IPS DF 6.9 (cell line): ENCODE measurements at places on chromosomes 3 and 15.

- no peak for DNase-seq
These were observed 21.4 kb upstream of the ZBTB47 start for GRCh38 chr3:42632146-42632545.

DNA sequence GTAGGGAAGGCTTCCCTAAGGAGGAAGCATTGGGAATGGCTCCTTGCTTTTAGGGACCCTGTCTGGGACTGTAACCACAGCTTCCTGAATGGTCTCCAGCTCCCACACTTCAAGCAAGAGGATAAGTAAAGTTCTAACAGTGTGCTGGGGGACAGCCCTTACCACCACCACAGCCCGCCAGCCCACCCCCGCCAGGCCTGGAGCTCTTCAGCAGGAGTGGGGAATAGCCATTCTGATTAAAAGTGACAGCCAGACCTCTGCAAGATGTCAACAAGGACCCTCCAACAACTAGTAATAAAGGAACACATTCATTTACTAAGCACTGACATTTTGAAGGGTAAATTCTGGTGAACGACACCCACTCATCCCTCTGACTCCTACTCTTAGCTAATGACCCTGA is 49.4 kb downstream of the CPN2 start:
- DNase-seq: no peak

DNA sequence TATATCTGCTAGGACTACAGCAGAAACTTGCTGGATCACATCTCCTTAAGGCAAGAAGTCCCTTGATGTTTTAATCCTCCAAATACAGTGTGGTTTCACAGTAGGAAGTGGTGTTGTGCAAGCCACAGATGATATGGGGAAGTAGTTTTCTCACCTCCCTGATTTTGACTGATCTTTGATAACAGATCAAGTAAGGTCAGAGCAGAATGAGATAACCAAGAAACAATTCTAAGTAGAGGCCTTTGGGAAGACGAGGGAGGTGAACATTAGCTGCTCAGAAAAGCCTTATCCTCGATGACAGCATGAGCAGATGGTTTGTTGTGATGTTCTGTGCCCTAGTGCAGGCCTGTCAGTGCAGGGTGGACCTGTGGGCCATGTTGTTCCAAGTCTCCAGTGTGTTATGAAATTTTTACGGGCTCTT is 61.3 kb downstream of the RIOX2 start:
- no peak for DNase-seq

- DNase-seq: no peak
These were observed 1.1 kb downstream of the ATP10A start for GRCh38 chr15:25862071-25862471.

DNA sequence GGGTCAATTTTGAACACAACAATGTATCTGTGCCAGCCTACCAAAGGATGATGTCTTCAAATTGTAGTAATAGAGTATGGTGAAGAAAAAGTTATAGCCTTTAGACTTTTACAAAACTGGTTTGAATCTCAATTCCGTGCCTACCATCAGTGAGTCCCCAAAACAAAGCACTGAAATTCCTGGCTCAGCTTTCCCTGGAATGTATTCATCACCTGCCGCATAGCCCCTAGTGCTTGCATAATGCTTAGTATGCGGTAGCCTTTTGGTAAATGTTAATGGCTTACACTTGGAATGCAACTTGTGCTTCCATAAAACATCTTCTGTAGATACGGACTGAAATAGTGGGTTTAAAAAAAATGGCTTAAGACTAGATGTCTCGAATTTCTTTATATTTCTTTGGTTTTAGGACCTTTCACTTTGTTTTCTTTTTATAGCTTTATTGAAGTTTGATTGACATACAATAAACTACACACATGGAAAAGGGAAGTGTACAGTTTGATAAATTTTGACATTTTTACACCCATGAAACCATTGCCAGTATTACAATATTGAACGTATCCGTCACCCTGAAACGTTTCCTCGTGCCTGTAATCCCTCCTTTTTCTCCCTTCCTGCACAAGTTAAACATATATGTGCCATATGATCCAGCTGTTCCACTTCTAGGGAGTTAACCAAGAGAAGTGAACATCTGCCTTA is 12.1 kb downstream of the SACM1L start:
- DNase-seq: no peak

- DNase-seq: no peak
These were observed 206.6 kb downstream of the FOXP1 start for GRCh38 chr3:71376911-71377310.

DNA sequence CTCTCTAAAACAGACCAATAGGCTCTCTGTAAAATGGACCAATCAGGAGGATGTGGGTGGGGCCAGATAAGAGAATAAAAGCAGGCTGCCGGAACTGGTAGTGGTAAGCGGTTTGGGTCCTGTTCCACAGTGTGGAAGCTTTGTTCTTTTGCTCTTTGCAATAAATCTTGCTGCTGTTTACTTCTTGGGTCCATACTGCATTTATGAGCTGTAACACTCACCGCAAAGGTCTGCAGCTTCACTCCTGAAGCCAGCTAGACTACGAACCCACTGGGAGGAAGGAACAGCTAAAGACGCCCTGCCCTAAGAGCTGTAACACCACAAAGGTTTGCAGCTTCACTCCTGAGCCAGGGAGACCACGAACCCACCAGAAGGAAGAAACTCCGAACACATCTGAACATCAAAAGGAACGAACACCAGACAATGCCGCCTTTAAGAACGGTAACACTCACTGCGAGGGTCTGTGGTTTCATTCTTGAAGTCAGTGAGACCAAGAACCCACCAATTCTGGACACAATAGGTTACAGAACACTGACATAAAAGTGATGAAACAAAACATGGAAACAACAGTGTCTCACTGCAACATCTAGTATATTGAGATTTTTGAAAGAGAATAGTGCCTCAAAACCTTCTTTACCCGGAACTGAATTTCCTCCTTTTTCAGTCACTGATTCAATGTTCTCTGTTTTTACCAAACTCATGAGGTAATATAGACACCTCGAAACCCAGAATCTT is 28.8 kb upstream of the PLSCR2 start:
- no peak for DNase-seq

DNA sequence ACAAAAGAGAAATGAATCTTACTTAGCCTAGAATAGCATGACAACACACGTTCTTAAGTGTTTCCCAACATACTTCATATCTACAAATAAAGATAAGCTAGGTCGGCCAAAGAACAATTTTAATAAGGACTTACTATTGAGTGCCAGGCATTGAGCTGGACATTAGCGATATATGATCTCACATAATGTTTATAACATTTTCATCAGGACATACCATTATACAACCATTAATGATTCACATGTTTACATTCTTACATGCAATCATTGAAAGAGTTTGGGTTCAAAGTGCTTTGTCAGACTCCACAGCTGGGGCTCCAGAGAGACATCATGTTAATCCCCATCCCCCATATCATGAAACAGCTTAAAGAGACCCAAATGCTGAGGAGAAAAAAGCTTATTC is 189.0 kb downstream of the STT3B start:
- DNase-seq: no peak

DNA sequence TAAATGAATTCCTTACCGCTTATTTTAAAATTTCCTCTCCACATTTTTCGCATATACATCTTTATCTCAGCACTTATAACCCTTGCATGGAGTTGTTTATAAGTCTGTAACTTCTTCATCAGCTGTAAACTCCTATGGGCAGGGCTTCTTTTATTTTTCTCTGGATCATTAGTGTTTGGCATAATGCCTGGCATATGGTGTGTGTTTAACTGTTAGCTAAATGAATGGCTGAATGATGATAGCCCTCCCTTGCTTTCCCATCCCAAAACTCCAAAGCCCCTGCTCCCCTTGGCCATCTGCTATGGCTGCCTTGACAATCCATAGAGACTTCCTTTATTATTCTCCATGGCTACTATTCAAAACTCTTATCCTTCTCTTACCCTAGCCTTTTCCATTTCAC is 48.1 kb upstream of the SEMA6D start:
- DNase-seq: no peak

DNA sequence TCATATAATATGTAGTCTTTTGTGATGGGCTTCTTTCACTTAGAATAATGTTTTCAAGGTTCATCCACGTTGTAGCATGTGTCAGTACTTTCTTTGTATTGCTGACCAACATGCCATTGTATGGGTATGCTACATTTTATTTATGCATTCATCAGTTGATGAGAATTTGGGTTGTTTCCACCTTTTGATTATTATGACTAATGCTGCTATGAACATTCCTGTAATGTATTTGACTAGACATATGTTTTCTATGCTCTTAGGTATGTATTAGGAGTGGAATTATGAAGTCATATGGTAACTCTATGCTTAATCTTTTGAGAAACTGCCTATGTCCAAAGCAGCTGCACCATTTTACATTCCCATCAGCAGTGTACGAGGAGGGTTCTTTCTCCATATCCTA is 3.2 kb upstream of the PODXL2 start:
- no peak for DNase-seq

GRCh38 chr15:83356501-83357399 is 72.3 kb upstream of the BNC1 start:
- no peak for DNase-seq

GRCh38 chr15:70056091-70056680 is 41.5 kb downstream of the TLE3 start:
- DNase-seq: no peak

GRCh38 chr3:154161806-154162205 is 40.6 kb downstream of the ARHGEF26 start:
- DNase-seq: no peak

GRCh38 chr15:84108728-84109127 is 126.8 kb upstream of the GOLGA6L4 start:
- no peak for DNase-seq

- DNase-seq: no peak
These were observed 218.2 kb upstream of the TPM1 start for GRCh38 chr15:62824111-62825015.

- DNase-seq: no peak
These were observed 13.9 kb upstream of the PODXL2 start for GRCh38 chr3:127614928-127615589.

DNA sequence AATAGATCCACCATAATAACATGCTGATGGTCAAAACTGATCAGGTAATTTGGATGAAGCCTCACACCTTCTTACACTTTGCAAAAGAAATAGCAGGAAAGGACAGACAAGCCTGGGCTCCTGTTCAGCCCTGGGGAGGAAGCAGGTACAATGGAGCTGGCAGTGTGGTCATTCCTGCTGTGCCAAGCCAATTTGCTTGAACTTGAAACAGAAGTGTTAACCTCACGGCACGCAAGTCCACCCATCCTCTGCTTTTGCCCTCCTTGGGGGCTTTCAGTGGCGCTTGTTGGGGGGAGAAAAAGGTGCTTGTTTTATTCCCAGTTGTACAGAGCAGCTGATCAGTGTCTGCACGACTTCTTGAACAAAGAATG is 36.8 kb upstream of the RFTN1 start:
- DNase-seq: no peak

DNA sequence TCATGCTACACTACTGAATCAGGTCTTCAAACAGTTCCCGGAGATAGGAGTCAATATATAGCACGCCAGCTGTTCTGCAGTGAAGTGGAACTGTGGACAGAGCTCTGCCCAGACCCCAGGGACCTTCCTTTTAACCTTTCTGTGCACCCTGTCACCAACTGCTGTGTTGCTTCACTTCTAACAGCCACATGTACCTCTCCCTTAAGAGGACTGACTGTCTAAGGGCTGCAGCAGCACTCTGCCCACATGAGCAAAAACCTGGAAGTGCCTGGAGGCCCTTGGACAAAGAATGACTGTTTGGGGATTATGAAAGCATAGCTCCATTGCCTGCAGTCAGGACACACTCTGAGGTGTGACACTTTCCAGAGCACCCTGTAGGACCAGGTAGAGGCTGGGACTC is 88.3 kb upstream of the CTNNB1 start:
- no peak for DNase-seq

- DNase-seq: no peak
These were observed 74.8 kb downstream of the DNASE1L3 start for GRCh38 chr3:58135712-58136543.

- DNase-seq: no peak
These were observed 19.6 kb upstream of the EMC3 start for GRCh38 chr3:10006048-10006761.

- DNase-seq: no peak
These were observed at the start of gene SAMMSON for GRCh38 chr3:69999140-70000027. SAMMSON (plus strand) TSS chr3:69999733.

DNA sequence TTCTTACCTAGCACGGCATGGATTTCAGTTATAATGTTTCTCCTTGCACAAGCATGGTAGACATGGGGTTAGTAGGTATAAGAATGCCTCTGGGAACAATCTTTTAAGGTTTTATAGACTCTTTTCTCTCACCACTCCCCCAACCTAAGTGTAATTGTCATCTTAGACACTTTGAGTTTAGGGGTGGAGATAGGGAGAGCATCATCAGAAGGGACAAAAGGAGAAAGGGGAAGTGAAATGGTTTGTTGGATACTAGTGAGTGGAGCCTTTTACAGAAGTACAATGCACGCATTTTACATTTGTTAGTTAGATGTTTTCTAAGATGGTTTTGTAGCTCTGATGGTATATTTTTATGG is 189.2 kb downstream of the TP63 start:
- DNase-seq: no peak

DNA sequence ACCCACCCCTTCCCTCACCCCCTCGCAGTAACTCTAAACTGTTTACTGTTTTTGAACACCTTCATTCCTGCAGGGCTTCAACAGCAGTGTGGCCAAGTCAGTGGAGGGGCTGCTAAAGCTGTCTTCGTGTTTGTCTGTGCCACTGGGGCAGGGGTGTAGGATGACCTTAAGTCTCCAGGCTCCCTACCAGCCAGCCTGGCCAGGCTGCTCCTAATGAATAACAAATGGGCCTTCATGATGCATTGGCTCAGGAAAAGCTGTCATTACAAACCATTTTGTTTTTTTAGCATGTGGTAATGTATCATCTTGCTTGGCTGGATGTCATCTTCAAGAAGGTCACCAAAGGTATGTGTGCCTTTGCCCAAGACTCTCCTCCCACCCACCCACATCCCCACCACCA is 372.2 kb upstream of the WNT5A start:
- no peak for DNase-seq

DNA sequence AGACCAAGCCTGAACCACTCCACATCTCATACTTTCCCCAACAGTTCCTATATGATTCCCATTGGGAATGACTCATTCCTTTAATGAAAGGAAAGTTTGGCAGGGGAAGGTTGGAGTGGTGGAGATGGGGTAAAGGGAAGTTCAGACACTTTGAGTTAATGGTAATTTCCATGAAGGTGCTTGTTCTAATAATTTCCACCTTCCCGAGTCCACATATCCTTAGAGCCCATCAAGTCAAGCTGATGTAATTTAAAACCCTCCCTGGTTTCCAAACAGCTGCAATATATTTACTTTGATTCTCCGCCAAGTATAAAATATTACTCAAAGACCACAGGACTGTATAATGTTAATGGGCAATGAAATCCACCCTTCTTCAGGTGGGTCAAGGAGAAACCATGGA is 95.0 kb upstream of the GALNT15 start:
- no peak for DNase-seq

GRCh38 chr3:13425689-13426088 is 5.6 kb upstream of the NUP210 start:
- DNase-seq: no peak
